ENCODE measurements at places on chromosomes 16 and 17.

- DNase-seq, result no peak
Observed at GRCh38 chr16:19817875-19818274, 66.8 kb downstream of the GPRC5B start.

DNA sequence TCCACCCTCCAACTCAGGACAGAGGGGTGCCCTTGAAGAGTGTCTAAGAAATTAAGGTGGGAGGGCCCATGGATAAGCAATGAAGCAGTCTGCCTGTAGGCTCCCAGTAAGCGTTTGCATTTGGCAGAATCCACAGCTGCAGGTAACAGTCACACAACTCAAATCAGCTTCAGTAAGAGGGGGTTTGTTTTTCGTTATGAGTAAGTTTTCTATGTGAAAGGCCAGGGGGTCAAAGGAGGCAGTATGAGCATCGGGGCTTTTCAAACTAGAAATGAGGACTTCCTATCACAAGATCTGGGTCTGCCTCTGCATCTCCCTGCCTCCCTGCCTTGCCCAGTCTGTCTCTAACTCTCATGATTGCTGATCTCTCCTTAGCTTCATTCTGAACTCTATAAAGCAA, 128.1 kb upstream of the CCL2 start:
- no peak for DNase-seq

- no peak for DNase-seq
Observed at GRCh38 chr17:9766970-9767369, 24.4 kb downstream of the DHRS7C start.

GRCh38 chr17:2433696-2434095, 32.8 kb upstream of the MNT start:
- DNase-seq, result no peak

DNA sequence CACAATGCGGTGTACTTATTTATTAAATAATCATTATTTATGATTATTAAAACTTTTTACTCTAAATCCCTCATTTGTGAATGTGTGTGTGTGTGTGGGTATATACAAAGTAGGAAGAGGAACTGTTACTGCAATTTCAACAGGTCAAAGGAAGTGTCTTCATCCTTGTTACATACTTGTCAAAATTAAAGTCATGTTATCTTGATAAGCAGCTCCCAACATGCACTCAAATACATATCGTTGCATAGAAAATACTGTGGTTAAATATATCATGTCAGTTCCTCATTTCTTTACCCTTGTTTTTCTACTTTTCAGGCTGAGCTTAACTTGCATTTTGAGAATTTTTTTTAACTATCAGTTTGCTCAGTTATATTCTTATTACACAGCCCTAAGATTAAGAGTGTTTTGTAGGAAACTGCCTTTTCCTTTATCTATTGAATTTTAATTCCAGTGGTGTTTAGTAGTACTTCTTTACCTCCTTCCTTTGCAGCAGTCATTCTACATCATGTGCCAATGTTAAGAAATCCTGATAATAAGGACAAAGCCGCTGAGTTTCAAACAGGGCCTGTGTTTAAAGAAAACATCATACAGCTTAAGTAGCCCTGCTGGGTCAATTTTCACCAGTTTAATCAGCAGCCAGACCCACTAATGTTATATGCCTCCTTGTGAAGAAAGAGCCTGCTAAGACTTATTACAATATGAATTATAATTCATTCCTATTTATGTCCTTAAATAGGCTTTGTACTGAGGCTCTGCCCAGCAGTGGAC, 7.2 kb downstream of the EFCAB5 start:
- DNase-seq, result no peak

GRCh38 chr17:53932386-53932785, 109.7 kb downstream of the KIF2B start:
- no peak for DNase-seq

- no peak for DNase-seq
Observed at GRCh38 chr17:5247621-5248020, 13.0 kb upstream of the SCIMP start.

GRCh38 chr17:27299384-27300049, 5.6 kb downstream of the WSB1 start:
- no peak for DNase-seq

DNA sequence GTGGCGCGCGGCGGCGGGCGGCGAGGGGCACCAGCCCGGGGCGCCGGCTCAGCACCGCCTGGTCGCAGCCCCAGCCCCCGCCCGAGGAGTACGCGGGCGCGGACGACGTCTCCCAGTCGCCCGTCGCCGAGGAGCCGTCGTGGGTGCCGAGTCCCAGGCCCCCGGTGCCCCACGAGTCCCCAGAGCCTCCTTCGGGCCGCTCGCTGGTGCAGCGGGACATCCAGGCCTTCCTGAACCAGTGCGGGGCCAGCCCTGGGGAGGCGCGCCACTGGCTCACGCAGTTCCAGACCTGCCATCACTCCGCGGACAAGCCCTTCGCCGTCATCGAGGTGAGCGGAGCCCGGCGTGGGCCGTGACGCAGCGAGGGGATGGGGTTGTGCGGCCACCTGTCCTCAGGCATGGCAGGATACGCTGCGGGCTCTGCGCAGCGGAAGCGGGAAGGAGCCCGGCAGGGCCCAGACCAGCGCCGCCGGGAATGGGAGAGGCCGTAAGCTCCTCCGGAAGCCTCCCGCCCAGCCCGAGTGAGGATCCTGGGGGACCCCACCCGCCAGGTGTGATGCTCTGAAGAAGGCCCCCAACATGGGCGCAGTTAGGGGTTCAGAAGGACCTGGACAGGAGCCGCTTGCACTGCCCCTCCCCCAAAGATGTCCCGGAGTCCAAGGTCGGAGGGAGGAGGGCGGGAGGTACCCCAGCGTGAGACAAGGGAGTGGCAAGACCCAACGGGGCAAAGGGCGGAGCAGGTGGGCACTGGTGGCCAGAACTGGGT, 522 bp downstream of the NAGS start:
- no peak for DNase-seq

- no peak for DNase-seq
Observed at GRCh38 chr16:26985100-26986065, 81.3 kb upstream of the C16orf82 start.

DNA sequence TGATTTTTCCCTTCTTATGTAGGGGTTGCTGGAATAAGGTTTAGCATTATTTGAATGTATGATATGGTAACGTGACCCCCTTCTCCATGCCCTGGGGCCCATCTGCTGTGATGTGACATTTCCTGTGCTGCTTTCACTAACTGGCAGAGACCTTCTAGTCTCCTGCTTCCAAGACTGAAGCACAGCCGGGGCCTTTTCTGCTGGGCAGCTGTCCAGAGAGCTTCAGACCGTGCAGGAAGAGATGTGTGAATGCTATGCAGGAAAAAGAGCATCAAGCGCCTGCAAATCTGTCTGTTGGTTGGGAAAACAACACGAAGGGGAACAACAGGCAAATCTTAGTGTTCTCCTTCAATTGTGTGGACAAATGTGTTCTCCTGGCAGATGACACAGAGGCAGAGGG, 128.5 kb downstream of the SPACA3 start:
- no peak for DNase-seq

Measured in activated CD4-positive, CD25-positive, alpha-beta regulatory T cell (primary cell).